A172 (cell line): ENCODE measurements at places on chromosomes 7 and 10.
A peak's percentile ranks its signal among the peaks of the same experiment; 100 is the strongest.

GRCh38 chr10:13608246-13608853 lies 21.6 kb downstream of the PRPF18 start:
- no peak for DNase-seq

GRCh38 chr7:52077571-52077970 lies 761.0 kb upstream of the COBL start:
- no peak for DNase-seq

DNA sequence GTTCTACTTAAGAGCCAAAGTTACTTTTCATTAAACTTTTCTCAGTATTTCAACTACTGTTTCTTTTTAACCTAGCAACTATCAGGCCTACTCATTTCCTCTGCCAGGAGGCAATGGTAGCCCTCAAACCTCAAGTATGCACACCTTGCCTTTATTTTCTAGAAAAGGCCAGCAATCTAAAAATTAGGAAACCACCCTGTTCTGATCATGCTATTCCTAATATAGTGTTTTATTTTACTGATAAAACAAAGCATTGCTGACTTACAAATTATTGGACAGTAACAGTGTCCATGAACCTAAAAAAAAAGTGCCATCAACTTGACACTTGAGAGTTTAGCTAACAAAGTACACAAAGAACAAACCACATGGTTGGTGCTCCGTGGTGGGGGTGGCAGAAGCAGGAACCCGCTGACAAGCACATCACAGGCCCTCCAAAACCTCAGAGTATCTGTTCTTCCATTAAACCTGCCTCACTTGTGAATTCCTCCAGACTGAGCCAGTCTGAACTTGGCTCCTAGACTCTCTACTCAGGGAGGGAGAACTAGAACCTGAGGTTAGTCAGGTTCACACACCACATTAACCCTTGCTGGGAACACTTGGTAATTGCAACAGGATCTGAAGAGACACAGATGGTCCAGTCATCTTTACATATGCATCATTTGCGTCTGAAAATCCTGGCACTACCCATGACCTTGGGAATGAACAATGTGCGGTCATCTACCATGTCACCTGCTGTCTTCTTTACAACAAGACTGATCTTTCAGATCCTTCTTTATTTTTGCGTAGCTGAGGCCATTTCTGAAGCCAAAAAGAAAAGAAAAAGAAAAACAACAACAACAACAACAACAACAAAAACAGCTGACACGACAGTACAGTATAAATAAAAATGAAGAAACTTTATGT lies 31.9 kb downstream of the PIP4K2A start:
- peak; percentile 52 for DNase-seq

DNA sequence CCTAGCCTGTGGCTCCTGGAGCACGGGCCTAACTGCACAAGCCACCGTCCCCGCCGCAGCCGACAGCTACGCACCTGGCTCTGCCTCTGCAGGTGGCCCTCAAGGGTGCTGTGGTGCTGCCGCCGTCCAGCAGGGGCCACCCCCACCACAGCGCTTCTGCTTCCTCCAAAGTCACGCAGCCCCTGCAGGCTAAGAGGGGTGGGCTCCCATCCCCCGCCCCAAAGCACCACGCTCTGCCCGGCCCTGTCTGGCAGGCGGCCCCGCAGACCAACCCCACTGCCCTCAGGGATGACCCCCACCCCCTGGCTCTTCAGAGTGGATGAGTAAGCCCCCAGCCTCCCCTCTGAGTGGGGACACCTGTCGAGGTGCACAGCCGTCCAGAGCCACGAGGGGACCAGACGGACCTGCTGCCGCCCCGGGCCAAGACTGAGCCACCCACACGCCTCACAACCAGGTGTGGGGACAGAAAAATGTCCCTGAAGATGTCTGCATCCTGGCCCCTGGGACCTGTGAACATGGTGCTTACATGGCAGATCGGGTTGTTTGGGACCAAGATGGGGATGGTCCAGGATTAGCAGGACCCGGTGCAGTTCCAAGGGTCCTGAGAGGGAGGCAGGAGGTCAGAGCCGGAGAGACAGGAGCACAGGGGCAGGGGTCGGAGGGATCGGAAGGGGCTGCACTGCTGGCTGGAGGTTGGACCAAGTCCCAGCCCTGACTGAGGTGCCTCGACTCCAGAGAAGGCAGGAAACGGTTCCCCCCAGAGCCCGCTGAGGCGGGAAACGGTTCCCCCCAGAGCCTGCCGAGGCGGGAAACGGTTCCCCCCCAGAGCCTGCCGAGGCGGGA lies 9.0 kb upstream of the ADAP1 start:
- DNase-seq, result no peak

- no peak for DNase-seq
These were observed 13.1 kb downstream of the PODXL start for GRCh38 chr7:131543298-131543697.

- DNase-seq, result no peak
These were observed 219.6 kb downstream of the PTEN start for GRCh38 chr10:88082806-88083596.

GRCh38 chr10:133467286-133467911 lies 13.7 kb downstream of the SCART1 start:
- no peak for DNase-seq

DNA sequence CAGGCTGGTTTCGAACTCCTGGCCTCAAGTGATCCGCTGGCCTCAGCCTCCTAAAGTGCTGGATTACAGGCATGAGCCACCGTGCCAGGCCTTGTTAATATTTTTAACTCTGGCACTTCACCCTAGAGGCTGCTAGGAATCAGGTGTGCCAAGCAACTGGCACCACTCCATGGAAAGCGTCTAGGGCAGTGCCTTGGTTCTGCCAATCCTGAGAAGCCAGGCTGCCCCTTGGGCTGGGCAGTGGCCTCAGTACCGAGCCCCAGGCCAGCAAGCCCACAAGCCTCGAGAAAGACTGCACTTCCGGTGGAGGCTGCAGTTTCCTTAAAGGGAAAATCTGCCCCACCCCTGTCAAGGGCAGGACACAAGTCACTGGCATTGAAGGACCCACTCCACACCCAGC lies 11.3 kb downstream of the ALKBH4 start:
- DNase-seq, result no peak
